Retinal pigment epithelial cell (primary cell): ENCODE measurements at places on chromosomes 6 and 20.

DNA sequence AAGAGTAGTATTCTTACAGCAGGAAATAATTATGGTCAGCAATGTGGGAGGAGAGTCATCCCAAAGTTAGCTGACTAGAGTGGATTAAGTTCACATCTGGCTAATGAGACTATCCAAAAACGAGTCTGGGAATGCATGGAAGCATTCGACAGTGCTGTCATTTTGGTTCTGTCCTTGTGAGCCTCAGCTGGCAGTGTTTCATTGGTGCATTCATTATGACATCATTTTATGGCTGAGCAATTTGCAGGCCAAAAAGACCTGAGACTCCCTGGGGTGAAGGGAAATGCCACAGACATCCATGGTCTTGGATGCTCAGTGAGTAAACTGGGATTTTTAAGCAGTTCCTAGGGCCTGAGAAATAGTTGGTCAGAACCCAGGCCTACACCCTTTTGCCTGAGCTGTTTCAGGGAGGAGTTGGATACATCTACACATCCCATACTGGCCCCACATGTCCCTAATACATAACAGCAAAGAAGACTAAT lies 196.4 kb upstream of the CCN2 start:
- no peak for DNase-seq

DNA sequence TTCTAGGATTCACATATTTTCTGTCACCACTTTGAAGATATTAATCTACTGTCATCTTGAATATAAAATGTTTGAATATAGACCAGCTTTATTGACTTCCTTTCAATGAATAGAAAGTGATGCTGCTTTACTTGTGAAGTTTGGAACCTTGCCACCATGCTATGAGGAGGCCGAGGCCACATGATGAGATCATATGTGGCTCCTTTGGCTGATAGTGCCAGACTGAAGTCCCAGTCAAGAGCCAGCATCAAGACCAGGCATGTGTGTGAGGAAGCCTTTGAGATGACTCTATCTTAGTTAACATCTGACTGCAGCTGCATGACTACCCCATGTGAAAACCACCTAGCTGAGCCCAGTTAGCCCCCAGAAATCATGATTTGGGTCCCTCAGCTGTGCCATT lies 169.5 kb downstream of the OTOR start:
- no peak for DNase-seq

DNA sequence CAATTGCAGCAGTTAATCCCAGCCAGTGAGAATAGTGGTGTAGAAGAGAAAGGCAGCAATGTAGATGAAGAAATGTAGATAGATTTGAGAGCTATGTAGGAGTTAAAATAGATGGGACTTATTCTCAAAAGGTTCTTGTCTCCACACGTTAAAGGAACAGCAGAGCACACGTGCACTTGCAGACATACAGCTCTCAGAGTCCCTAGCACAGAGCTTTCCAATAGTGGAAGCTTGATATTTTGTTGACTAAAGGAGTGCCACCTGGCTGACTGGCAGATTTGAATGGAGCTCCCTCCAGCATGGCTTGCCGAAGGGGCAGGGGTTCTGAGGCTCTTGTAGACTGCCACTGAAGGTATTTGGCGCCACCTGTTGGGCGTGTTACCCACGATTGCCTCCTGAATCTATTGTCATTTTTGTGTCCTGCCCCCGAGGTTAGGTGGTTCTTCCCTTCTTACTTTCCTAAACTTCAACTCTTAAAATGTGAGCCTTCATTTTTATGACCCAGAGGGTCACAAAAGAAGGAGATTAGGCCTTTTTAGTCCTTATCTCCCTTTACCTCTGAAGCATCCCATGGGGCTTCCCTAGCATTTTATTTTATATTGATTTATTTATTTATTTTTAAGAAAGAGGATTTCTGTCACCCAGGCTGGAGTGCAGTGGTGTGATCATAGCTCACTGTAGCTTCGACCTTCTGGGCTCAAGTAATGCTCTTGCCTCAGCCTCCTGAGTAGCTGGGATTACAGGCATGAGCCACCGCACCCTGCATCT lies 16.4 kb downstream of the BRD2 start:
- peak; percentile 39 for DNase-seq

GRCh38 chr6:154932515-154933027 lies 62.5 kb upstream of the TIAM2 start:
- no peak for DNase-seq

DNA sequence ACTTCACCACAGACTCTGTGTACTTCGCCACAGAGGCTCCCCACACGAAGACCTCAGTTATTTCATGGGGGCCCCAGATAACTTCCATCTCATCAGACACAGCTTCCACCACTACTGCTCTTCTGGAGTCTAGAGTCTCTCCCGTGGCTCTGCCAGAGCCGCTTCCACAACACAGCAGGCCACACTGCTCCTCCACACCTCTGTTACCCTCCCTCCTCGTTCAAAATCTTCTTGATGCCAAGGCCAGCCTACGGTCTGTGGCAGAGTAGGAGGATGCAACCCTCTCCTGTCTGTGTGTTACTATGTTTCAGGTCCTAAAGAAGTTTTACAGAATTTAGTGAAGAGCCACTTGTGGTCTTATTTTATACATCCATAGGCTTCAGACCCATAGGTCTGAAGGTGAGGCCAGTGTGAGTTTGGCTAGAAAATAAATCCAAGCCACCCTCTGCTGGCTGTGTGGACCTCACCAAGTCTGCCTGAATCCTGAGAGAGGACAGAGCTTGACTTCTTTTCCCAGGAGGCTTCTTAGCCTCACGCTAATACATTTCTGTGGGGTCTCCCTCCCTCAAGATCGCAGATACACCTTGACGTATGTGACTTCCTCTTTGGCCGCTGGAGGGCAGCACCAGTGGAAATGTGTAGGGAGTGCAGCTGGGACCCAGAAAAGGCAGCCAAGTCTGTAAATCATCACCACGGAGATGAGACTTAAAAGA lies 197.7 kb downstream of the FAXC start:
- no peak for DNase-seq

- DNase-seq = no peak
Measured at GRCh38 chr6:160349814-160350350, 1.7 kb downstream of the SLC22A3 start.

- no peak for DNase-seq
Measured at GRCh38 chr20:17614812-17615644, 45.2 kb downstream of the DSTN start.

GRCh38 chr20:20668639-20669038 lies 43.8 kb downstream of the RALGAPA2 start:
- DNase-seq = no peak

DNA sequence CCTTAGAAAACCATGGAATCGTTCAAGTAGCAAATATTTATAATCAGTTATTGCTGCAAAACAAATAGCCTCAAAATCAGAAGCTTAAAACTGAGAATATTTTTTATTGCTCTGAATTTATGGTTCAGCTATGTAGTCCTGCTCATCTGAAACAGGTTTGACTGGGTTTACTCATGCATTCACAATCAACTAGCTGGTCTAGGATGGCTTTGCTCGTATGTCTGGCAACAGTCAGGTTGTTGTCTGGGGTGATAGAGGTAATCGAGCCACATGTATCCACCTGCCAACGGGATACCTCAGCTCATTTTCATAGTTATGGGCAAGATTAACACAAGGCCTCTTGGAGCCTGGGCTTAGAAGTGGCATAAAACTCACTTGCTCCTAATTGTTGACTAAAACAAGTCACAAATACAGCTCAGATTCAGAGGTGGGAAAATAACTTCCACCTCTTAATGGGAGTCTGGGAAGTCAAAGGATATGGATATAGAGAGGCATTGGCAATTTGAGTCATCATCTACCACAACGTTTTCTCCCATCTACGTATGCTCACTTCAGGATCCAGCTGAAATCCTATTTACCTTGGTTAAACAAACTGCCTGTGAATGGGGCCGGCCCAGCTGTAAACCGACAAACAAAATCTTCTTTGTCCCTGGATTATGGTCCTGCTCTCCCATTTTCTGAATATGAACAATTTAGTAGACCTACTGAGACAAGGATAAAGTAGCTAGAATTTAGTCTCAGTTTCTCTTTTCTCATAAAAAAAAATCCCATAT lies 54.5 kb upstream of the TENT5A start:
- DNase-seq = no peak

DNA sequence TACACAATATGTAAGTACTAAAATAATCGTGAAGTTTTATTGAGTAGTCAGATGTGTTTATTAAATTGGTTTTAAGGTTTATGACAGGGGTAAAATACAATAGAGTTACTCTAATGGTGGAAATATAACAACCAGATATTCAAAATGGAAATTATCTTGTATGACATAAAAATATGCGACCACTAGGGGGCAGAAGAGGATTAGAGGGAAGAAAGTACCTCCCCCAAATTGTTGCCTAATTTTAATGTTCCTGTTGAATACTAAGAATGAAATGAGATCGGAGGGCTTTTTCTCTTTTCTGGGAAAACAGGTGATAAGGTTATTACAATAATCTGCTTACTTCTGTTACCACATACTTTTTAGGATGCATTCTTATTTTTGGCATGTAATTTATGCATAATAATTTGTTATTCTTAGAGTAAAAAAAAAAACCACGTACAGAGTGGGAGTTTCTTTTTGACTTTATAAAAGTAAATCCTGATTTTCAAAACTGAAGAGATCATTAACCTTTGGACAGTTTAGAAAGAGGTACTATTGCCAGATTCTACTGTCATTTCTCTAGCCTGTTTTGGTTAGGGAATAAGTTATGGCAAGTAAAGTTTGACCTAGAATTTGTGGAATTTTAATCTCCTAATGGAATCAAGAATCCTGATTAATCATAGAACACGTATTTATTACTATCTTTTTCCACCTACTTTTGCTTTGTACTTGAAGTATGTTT lies 159.2 kb downstream of the CD109 start:
- DNase-seq = no peak

DNA sequence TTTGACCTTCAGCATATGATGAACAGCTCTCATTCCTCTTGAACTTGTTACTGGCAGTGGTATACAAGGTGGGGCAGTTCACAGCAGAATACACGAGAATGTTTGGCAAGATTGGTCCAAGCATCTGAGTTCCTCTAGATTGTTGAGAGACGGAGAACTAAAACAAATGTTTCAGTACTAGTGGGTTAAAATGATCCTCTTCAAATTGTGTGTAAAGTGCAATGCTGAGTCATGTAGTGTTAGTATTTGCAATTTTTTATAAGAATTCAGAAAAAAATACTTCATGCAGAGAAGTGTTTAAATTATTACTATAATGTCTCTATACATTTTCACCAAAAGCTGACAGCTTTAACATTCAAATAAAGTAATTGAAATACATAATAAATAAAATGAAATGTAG lies 879.8 kb downstream of the TFAP2A start:
- DNase-seq = no peak

- no peak for DNase-seq
Measured at GRCh38 chr6:6287415-6287814, 33.0 kb downstream of the F13A1 start.

GRCh38 chr6:15715851-15716250 lies 53.0 kb upstream of the DTNBP1 start:
- DNase-seq = no peak

DNA sequence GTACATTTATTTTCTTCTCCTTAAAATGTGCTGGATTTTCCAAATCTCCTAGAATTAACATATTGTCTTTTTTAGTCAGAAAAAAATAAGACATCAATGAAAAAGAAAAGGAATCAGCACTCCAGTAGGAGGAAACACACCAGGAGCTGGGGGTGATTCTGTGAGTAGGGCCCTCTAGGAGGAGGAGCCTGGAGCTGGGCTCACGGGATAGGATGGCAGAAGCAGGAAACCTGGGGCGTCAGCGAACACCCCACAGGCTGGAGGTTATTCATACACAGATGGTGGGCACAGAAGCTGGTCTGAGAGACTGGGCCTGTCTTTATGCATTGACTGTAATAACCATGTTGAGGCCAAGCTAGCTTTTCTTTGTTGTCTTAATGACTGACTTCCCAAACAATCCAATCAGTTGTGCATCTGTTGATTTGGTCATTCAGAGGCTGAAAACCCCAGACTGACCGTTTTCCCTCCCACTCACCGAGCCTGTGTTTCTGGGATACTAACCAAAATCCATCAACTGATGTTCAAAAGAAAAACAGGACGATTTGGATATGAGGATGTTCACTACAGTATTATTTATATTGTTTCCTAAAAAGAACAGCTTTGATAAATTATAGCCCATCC lies 53.1 kb downstream of the CPNE5 start:
- DNase-seq = no peak

- peak; percentile 34 for DNase-seq
Measured at GRCh38 chr6:27650620-27651370, 177.9 kb upstream of the ZNF184 start.

DNA sequence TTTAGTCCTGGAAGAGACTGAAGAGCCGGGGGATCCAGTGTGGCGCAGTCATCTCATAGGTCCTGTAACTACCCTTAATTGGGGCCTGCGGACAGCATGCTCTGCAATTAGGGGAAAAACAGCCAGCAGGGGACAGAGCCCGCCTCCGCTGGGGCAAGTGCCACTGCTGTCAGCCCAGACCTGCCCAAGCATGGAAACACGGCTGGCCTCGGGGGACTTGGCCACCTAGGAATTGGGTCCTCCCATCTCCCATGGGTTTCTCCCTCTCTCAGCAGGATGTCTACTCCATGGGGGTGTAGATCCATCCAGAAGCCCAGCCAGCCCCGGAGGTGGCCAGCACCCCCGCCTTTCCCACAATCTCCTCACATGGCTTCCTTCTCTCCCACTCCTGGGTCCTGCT lies 3.6 kb downstream of the GHRH start:
- DNase-seq = no peak

- DNase-seq = peak; percentile 83
Measured at GRCh38 chr6:32968093-32968866, at the start of gene BRD2. TSS of gene BRD2 (plus strand) at chr6:32968594. CDS start at chr6:32972899, 4,305 bp downstream.

DNA sequence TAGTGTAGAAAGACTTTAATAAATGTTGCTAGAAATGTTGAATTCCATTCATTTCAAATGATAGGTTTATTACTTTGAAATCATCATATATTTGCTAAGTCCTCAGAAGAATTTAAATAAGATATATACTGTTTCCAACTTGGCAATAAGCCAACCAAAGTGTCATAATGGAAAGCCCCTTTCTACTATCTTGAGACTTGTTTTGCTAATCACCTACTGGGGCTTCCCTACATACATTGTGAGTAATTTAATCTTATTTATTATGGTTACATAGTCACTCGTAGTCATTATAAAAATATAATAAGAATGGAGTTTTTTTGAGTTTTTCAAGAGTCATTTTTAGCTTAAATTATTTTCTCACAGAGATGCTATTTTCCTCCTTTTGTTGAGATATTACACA lies 20.7 kb downstream of the COL19A1 start:
- DNase-seq = no peak

DNA sequence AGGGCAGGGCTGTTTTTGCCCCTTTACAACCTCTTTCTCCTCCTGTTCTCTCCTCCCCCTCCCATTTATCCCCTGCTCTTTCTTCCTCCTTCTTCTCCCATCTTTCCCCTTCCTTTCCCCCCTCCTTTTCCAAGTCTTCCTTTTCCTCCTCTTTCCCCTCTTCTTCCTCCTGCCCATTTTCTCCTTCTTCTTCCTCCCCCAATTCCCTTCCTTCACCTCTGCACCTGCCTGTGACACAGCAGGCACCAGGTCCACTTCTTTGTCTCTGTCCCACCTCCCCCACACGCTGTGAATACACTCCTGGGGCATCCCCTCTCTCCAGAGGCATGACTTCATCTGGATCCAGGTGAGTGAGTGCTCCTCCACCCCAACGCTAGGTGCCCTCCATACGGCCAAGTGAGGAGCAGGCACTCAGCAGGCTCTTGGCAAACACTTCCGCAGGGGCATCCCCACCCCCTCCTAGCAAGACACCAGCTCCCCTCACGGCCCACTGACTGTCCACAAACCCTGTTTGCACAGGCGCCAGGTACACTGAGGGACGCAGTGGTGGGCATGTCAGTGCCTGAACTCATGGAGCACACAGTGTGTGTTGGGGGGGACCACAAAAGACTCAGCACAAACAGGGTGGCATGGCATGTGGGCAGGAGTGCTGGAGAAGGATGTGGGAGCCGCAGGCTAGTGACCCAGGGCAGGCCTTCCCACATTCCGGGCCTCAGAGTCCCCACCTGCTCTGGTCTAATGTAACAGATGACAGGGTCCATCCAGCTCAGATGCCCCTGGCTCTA lies 10.7 kb upstream of the TLDC2 start:
- no peak for DNase-seq
